ENCODE measurements at places on chromosomes 13 and 19. TPM values are rescaled to one million over a fixed set of nuclear protein-coding genes. Genes with fewer than 3 reads are reported as not detected.

NKPD1 gene
- 0.04 TPM for polyA plus RNA-seq

SYT5 gene
- 0.15 TPM for polyA plus RNA-seq

ZNF441 gene
- polyA plus RNA-seq, result 6.3 TPM

INSR gene
- 2.9 TPM for polyA plus RNA-seq

ANGPTL8 gene
- not detected for polyA plus RNA-seq

TMEM59L gene
- 1.3 TPM for polyA plus RNA-seq

CCNE1 gene
- 3.7 TPM for polyA plus RNA-seq

BABAM1 gene
- 98.6 TPM for polyA plus RNA-seq

CGB2 gene
- polyA plus RNA-seq, result not detected

WDR87 gene
- not detected for polyA plus RNA-seq

TTC9B gene
- not detected for polyA plus RNA-seq

CYP2A13 gene
- not detected for polyA plus RNA-seq

ZSCAN1 gene
- polyA plus RNA-seq, result not detected
